ENCODE measurements at places on chromosomes 6 and 20.

GRCh38 chr6:13558718-13559117 lies 15.7 kb upstream of the SIRT5 start:
- DNase-seq = no peak

DNA sequence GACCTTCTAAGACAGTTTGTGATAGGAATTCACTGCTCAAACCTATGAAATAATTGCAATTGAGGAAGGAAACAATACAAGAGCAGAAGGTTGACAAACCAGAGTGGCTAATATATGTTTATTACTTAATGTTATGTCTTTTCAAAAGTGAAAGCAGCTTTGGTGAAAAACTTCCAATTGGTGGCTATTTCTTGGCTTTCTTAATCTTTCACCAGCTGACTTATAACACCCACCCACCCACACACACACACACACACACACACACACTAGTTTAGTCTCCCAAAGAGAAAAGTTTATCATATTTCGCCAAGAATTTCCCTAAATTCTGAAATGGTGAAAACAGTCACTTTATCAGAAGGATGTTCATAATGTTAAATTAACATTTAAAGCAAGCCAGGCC lies 583.5 kb downstream of the EYS start:
- DNase-seq = no peak

GRCh38 chr6:32974541-32975308 lies 6.3 kb downstream of the BRD2 start:
- DNase-seq = no peak

DNA sequence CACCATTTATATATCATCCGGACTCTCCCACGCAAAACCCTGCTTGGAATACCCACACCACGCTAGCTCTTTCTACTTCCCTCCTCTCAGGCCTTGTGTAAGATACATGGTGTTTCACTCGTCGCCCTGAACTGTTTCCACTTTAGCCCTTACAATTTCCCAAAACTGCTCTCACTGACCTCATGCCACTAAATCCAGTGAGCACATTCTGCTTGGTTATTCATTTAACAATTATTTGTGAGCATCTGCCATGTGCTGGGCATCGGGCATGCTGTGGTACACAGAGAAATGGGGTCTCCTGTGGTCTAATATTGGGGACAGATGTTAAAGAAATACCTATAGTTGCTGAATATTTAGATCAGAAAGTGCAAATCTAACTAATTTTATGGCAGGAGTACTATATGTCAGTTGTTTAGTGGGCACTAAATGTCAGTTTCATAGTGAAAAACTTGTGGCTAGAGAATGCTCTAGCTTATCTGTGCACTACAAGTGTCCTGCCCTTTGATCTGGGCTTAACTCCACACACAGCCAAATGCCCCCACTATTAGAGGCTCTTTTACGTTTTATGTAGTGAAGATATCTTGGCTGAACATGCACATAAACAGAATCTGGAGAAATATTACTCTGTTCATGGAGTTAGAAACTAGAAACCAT lies 41.0 kb downstream of the PLEKHG1 start:
- DNase-seq = no peak

- DNase-seq = no peak
Observed at GRCh38 chr6:134517145-134517658, 199.3 kb upstream of the SGK1 start.

DNA sequence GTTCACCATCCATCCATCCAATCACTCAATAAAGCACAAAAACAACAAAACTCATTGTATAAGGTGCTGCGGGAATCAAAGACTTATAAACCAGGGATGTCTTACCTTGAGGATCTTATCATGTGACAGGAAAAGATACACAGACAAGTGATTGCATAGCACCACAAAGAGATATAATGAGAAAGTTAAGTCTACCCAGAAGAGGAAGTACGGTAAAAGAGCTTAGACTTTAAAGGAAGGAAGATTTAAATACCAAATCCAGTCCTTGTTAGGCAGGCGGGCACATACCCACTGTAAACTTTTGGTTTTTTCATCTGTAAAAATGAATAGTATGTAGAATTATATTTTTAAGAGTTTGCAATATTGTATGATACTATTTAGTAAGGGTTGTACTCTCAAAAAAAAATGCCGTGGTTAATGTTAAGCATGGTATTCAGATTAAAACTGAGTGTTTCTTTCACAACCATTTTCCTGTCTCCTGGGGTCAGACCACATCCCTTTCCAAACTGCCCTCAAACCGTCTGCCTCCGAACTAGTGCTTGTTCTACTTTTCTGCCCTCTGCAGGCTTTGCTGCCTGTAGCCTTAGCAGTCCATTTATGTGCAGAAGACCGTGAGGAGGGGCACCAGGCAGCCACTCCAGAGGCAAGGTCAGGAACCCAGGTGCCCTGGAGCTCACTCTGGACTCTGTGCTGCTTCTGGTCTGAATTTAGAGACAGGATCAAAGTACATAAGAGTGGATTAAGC lies 179.5 kb upstream of the SYNDIG1 start:
- no peak for DNase-seq

DNA sequence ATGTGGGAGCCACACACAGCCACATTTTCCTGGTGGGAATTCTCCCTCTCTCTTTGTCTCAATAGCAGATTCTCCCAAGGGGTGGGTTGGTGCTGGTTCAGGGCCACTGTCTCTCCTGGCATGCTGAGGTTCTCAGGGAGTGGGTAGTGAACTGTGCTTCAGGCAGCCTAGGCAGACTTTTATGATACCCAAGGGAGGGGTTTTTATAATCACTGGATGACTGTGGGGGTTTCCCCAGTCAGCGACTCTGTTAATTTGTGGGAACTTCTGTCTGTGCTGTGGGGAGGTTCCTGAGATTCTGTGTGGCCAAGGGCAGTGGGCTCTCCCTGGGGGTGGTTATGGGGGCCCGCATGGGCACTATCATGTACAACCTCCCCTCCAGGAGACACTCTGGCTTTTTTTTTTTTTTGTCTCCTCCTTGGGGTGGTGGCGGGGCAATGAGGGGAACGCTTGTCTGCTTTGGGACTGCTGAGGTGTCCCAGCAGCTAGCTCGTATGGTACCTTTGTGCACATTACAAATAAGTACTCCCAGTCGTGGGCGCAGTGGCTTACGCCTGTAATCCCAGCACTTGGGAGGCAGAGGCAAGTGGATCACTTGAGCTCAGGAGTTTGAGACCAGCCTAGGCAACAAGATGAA lies 10.0 kb downstream of the PTK7 start:
- peak; percentile 15 for DNase-seq

DNA sequence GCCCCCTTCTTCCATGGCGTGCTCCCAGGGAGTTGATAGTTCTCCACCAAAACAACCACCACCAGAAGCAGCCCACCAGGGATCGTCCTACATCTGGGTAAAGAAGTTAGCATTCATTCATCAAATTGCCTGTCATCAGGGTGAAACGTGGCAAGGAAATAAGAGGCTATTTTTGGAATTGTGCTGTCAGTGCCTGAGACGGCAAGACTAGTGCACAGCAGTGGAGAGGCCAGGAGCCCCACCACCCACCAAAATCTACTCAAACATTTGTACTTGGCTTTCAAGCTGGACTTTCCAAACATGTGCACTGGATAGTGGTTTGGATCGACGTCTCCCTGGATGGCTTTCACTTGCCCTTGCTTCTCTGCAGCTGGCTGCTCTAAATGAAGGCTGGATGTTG lies 44.8 kb downstream of the TXNDC5 start:
- DNase-seq = no peak

- DNase-seq = no peak
Observed at GRCh38 chr6:43481075-43481474, 3.7 kb downstream of the TJAP1 start.

DNA sequence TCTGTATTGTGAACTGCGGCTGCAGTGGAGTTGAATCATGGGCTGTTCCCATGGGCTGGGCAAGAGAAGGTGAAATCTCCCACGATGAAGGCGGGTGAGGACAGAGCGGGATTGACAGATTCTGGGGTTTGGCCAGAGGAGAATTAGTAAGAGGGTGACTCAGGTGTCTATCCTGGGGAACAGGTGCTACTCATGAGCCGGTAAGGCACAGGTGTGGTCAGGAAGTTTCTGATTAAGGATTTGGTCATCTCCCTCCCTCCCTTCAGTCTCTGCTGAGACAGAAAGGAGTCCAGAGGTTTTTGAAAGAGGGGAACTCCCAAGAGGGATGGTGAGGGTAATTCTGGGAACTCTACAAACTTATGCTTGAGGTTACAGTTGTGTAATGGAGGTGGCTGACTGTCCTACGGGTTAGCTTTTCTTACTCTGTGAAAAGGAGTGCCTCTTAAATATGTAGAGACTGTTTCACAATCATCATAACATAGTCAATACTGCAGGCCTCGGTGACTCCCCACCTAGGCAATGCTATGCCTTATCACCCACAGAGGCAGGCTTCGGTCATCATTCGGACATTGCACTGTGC lies 31.5 kb downstream of the SERPINB1 start:
- no peak for DNase-seq

- no peak for DNase-seq
Observed at GRCh38 chr6:73704798-73705197, 8.8 kb downstream of the CD109 start.

GRCh38 chr20:23132293-23132929 lies 46.3 kb upstream of the CD93 start:
- DNase-seq = no peak

DNA sequence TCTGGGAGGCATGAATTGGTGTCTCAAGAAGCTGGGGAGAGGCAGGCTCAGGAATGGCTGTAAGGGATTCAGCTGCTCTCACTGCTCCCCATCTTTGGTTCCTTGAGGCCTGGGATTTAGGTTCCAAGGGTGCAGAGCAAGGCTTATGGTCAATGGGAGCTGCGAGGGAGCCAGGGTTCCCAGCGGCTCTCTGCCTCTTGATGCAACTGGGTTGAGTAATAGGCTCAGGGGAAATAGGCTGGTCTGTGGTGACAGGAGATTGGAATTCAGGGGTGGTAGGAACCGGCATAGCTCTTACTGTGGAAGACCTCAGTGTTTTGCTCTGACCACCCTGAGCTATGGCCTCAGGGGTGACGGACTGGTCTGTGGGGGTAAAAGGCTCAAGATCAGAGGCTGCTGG lies 13.0 kb upstream of the NRM start:
- no peak for DNase-seq

- no peak for DNase-seq
Observed at GRCh38 chr6:142950291-142950690, 5.3 kb upstream of the HIVEP2 start.

DNA sequence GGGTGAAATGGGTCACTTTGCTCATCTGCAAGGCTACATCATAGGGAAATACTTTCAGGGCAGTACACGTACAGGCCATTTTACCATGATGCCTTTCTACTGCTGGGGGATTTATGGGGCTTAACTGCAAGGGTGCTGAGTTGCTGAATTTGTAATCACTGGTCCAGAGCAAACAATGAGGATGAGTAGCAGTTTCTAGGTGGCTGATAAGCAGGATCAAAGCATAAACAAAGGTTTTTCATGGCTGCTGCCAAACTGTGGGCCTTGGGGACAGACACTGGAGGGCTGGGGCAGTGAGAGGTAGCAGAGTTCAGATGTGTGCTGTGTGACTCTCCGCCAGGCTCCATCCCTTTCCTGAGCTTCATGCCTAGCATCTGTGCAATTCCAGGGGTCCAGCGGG lies 68.3 kb downstream of the CNBD2 start:
- DNase-seq = no peak

DNA sequence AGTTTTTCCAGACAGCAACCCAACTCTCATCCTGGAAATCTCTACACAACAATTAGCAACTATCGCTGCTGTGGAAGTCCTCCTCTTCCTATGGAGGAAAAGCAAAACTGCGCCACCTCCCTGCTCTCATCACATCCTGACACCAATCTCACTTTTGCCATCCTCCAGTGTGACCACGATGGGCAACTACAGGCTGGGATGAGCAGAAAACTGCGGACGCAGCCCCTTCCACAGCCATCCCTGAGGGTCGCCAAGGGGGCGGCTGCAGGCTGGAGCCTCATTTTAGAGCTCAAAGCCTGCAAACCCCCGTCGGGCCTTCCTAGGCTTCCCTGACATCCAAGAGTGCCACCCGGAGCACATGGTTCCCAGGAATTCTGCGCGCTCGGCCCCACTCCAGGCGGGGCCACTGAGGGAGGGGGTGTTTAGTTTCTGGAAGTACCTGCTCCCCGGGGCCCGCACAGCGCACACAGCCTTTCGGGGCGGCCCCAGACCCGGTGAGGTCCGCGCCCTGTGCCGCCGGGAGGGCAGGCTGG lies 1.2 kb downstream of the TCFL5 start:
- no peak for DNase-seq

DNA sequence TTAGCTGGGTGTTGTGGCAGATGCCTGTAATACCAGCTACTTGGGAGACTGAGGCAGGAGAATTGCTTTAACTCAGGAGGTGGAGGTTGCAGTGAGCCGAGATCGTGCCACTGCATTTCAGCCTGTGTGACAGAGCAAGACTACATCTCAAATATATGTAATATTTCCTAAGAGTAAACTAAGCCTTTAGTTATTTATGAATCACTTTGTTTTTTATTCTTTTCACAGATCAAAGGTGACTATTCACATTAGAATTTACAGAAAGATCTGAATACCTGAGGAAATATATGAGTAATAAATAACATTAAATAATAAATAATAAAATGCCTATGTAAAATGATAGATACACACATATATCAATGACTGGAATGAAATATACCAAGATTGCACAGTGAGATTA lies 630.8 kb upstream of the IMPG1 start:
- no peak for DNase-seq

DNA sequence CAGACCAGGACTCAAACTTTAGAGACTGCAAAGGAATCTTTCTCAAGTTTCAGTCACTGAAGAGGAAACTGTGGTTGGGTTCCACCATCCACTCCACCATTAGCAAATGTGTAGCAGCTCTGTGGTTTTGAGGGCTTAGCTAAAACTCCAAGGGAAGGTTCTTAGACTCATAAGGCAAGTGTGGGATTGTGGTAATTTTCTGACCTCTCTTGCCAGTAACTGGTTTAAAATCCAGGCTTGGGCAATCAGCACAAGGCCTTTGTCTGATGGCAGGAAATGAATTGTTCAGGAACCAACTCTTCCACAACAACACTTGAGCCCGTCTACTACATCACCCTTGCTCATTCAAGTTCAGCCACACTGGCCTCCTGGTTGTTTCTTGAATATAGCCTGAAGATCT lies 68.6 kb upstream of the FBXL4 start:
- DNase-seq = no peak

DNA sequence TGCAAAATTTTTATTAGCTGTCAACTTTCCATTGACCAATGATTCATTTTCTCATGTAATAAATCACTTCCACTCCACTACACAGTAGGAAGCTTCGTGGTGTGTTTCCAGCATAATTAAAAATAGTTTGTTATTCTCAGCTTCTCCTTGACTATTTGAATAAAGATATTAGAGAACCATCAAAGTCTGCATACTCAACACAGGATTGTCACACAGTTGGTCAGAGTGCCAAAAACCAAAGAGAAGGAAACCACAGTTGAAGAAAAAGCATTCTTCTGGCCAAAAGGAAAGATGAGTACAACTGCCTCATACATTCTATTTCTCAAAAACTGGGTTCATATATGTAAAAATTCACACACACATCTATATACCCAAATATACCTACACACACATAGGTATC lies 455.1 kb upstream of the HSF2 start:
- no peak for DNase-seq

GRCh38 chr6:54921891-54922290 lies 75.3 kb downstream of the FAM83B start:
- DNase-seq = no peak

- no peak for DNase-seq
Observed at GRCh38 chr6:127191716-127192115, 73.2 kb downstream of the RSPO3 start.

All from stimulated activated CD4-positive, alpha-beta T cell treated with anti-CD3 and anti-CD28 coated beads, Interleukin-2, amount 100 ng/mL, for 24 hours (primary cell).